ENCODE measurements at places on chromosomes 1 and 21.

- DNase-seq: no peak
Observed at GRCh38 chr21:24899138-24899537, 708.1 kb downstream of the MRPL39 start.

DNA sequence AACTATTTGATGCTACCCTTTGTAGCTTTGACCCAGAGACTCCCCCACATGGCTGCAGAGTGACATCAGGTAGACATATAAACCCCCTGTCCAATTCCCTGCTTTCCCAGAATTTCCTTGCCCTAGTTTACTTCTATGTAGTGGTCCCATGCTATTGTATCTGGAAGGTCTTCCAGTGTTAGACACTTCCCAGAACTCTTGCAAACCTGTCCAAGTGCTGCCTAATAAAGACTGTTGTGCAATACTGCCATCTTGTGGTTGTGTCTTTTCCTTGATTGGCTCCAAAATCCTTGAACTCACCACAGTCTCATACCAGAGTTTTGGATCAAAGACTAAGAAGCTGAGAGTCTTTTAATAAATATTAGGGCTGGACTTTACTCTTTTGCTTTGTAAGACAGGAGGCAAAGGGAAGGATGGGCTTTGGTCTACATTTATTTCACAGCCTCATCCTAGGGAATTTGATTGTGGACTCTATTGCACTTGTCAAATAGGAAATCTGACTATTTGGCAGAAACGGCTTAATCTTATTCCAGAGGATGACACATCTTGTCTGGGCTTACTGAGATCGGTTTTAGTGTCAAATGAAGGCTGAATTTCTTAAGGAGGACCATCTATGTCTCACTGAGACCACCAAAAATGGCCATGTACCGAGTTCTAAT lies 169.9 kb downstream of the LRRC7 start:
- no peak for DNase-seq

GRCh38 chr1:26470878-26471497 lies 1.3 kb upstream of the HMGN2 start:
- DNase-seq: no peak

DNA sequence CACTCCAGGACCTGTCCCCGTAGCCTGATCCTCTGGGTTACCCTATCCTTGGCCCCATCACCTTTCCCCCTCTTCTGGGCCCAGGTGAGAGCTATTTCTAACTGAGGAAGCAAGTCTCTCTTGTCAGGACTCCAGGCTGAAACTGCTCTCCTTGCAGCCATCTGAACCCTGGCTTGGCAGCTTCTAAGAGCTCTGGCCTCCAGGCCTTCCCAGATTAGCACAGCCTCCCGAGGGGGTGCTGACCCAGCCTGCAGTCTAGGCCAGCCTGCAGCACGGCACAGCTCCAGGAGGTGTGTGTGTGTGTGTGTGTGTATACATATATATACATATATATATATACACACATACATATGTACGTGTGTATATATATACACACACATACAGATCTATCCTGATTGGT lies 17.4 kb downstream of the CACNA1S start:
- no peak for DNase-seq

DNA sequence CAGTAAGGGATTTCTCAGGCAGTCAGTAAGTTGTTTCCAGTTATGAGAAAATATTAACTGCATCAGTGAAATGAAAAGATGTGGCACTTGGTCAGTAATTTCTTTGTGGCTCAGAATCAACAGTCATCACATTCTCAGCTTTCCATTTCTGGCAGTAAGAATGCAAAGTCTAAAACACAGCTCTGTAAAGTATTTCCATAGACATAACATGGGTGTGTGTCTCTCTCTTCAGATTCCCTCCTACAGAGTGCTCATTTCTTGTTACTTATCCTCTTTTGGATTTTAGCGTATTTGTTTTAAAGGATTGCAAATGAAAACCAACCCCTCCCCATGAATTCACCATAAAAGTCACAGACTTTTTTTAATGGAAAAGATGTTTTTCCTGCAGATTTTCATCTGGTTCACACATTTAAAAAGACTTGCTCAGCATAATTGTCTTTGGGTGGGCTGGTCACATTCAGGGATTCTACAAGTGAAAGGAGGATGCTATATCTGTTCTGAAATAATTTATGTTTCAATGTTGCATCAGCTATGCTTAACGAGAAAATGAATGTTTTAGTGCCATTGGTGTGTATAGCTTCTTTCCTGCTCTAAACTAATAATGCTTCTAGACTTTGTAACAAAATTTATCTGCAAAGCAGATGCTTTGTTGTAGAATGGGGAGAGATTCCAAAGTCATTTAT lies 34.6 kb upstream of the CD55 start:
- DNase-seq: no peak

- no peak for DNase-seq
Observed at GRCh38 chr1:163102590-163102989, 33.4 kb downstream of the RGS4 start.

DNA sequence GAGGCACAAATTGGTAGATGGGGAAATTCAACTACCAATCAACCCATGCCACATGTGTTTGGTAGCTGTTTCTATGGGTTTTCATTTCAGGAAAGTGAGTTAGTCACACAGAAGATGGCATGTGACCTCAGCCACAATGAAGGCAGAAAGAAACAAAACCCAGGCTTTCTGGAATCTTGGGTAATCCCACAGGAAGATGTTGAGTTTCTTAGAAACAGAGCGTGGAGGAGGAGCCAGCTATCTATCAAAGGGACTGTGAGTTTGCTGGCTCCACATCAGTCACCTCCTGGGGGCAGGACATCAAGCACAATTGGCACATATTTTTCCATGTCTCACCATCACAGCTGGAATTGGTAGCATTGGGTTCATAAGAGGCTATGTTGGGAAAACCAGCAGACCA lies 188.9 kb upstream of the PLXNA2 start:
- DNase-seq: no peak

GRCh38 chr1:38061883-38062328 lies 15.3 kb upstream of the POU3F1 start:
- no peak for DNase-seq

DNA sequence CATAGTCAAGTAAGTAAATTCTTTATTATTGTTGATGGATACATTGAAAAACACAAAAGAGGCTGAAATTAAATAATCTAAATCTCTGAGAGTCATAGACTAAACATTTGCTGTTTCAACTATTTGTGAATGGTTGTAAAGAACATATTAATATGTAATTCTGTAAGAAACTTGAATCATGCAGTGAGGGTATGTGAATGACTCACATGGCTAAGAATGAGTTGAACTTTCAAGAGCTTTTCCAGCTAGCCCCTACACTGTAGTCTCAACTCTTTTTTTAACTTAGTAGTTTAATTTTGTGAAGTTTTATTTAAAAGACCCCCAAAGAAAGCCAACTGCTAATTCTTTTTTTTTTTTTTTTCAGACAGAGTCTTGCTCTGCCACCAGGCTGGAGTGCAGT lies 588.1 kb downstream of the DPYD start:
- no peak for DNase-seq

- no peak for DNase-seq
Observed at GRCh38 chr1:116325922-116326321, 47.1 kb upstream of the ATP1A1 start.

DNA sequence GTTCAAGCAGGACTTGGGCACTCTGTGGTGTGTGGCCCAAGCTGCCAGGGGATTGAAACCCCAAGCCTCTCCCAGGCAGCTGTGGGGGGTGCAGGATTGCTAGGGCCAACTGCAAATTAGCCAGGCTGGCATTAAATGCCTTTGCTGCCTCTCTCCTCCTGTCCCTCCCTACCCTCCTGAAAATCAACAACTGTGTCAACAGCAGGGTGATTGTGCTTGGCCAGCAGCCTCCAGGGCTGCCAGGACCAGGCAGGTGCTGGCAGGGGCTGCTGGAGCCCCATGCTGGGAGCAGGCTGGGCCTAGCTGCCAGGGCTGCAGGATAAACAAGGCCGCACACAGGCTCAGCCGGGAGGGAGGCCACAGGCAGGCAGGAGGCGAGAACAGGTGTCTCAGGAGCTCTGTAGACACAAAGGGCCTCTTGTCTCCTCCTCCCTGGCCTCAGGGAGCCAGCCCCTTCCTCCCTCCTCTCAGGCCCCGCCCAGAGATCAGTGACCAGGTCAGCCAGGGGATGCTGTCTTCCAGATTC lies 11.4 kb downstream of the SOX13 start:
- no peak for DNase-seq

GRCh38 chr1:219837274-219837993 lies 90.9 kb downstream of the SLC30A10 start:
- no peak for DNase-seq

DNA sequence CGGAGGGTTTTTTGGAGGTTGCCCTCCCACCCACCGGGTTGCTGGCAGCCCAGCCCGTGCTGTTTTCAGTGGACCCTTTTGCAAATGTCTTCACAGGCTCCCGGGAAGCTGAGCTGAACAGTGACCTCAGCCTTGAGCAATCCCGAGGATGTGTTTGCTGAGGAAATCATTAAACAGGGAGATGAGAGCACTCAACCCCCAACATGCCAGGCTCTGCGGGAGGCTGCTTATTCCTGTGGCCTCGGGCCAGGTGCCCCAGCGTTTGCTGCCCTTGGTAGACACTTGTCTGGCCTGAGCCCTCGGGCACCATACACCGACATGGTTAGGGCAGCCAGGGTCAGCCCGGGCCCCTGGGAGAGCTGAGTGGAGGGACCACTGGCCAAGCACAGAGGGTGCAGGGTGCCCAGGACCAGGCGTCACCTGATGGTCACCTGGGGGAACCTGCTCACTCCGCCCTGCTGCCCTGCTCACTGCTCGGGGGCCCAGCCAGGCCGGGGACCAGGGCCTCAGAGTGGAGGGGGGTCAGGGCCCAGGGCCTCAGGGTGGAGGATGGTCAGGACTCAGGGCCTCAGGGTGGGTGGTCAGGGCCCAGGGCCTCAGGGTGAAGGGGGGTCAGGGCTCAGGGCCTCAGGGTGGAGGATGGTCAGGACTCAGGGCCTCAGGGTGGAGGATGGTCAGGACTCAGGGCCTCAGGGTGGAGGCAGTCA lies 42.5 kb upstream of the POFUT2 start:
- DNase-seq: no peak

GRCh38 chr1:230806552-230806951 lies 59.4 kb downstream of the CAPN9 start:
- DNase-seq: no peak

- DNase-seq: no peak
Observed at GRCh38 chr1:64848803-64849202, 103.9 kb downstream of the RAVER2 start.

- DNase-seq: no peak
Observed at GRCh38 chr1:200108659-200109058, 81.1 kb downstream of the NR5A2 start.

GRCh38 chr1:88648706-88649105 lies 35.4 kb upstream of the PKN2 start:
- DNase-seq: no peak

GRCh38 chr1:8257621-8258020 lies 60.3 kb upstream of the SLC45A1 start:
- no peak for DNase-seq

- no peak for DNase-seq
Observed at GRCh38 chr21:32611471-32611997, 643 bp downstream of the CFAP298 start.

DNA sequence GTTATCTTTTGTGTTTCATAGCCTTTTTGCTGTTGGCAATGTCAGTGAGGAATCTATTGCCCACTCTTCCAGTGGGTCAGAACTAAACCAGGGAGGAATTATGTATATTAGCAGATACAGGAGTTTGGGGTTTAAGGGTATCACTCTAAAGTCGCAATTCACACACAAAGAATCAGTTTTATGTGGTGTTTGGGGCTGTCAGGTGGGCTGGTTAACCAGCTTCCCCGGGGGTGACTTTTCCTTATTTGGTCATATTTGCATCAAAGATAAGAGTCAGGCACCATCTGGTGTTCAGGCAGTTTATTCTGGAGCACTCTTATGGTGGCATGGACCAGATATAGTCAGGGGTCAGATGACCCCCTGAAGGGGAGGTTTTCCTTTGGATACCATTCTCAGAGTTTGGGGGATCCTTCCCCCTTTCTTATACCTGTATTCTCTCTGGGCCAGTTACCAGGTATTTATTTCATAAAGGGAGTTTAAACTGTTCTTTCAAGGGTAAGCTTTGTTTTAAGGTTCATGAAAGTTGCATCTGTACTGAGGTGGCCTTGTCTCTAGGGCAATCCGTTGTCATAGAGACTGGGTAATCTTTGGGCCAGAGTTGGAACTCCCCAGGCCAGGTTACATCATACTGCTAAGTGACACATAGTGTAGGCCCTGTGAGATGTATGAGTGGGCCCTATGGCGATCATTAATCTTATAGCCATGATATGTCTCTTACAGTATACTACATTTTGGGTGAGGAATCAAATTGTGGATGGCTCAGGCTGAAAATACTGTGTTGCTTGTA lies 148.2 kb downstream of the RWDD3 start:
- no peak for DNase-seq

GRCh38 chr1:212774584-212774983 lies 17.0 kb downstream of the NSL1 start:
- DNase-seq: no peak

GRCh38 chr1:17045634-17046333 lies 8.0 kb downstream of the SDHB start:
- DNase-seq: no peak

GRCh38 chr1:32818804-32819541 lies 1.5 kb downstream of the S100PBP start:
- DNase-seq: no peak

DNA sequence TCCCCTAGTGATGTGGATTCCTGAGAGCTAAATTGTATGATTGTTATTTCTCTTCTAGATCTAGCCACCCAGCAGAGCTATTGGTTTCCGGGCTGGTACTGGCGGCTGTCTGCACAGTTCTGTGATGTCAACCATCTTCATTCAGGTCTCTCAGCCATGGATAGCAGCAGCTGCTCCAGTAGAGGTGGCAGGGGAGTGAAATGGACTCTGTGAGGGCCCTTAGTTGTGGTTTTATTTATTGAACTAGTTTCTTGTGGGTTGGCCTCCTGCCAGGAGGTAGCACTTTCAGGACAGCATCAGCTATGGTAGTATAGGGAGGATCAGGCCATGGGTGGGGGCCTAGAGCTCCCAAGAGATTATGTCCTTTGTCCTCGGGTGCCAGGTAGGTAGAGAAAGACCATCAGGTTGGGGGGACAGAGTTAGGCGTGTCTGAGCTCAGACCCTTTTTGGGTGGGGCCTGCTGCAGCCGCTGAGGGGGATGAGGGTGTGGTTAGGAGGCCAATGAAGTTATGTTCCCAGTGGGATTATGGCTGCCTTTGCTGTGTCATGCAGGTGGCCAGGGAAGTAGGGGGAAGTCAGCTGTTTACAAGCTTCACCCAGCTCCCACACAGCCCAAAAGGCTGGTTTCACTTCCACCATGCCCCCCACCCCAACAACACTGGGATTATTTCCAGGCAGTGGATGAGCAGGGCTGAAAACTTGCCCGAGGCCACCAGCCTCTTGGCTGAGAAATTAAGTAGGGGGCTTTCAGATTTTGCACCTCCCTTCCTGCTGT lies 55.1 kb upstream of the RGS4 start:
- no peak for DNase-seq

DNA sequence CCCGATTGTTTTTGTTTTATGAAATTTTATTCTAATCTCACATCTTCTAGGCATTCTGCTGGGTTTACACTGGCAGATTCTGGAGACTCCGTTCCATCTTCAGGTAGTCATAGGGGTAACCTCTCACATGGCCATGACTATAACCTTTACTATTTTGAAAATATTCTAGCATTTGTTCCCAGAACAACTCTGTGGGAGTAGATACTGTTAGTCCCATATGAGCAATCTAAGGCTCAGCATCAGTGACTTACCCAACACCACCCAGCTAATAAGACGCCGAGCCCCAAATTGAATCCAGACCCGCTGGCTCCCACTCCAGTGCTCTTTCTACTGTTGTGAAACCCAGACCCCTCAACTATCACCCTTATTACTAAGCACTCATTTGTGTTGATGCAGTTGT lies 9.8 kb downstream of the ADAMTS4 start:
- no peak for DNase-seq
